GM06990 (cell line): ENCODE measurements at places on chromosomes 6 and 20.

DNA sequence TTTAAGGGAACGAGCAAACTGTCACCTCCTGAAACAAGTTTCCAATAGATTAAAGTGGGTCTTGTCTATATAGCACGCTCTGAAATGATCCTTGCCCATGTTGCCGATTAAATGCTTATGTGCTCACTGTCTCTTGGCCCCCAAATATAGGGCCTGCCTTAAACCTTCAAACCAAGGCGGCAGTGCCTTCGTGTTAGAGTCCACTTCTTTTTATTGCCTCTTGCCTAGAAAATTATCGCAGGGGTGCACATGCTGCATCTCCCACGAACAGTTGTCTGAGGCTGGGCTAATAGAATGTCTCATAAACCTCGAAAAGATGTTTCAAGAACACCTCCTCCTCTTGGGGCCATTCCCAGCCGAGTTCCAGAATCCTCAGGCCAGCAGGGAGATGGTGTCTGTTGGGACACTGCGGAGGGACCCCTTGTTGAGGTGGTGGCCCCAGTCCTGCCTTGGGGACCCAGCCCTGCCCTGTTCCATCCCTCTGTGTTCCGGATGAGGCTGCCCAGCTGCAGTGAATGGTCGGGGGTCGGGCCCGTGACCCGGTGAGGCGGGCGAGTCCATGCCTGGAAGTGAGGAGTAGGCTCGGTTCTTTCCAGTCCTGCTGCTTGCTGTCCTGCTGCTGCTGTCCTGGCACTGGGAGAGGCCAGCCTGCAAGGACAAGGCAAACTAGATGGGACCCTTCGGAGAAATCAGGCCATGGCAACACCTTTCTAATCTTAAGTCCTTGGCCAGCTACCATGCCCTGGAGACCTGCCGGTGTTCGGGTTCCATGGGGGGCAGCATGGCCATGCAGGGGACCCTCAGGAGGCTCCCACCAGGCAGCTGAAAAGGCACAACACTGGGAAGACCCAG is 34.7 kb upstream of the SLCO4A1 start:
- no peak for DNase-seq

DNA sequence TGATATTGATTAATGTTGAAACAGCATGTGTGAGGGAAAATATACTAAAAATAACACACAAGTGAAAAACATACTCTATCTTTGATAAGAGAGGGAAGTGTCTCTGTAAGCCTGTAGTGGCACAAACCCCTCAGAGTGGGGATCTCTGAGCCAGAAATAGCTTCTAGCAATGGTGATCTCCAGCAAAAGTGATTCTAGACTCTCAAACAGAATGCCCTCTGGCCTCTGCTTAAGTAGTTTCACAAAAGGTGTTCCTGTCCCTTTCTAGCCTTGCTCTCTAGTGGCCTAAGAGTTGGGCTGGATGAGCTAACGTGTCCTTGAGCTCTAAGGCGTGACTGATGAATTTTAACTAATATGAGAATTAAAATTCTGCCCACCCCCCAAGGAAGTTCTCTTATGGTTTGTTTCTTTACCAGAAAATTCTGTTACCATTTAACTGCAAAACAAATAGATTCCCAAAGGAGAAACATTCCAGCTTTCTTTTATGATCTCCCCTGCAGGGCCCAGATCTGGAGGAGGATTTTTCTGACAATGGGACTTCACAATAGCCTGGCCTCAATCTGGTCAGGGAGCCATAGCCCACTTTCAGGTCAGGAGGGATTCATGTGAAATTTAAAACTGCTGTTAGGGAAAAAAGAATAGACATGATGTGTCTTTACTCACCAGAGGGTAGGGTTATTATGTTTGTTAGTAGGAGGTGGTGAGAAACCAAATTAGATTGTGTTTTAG is 182.5 kb upstream of the LAMP5 start:
- DNase-seq: no peak

GRCh38 chr20:12786276-12786675 is 222.5 kb upstream of the SPTLC3 start:
- no peak for DNase-seq

GRCh38 chr20:13288357-13288756 is 67.3 kb downstream of the ISM1 start:
- no peak for DNase-seq

GRCh38 chr6:25670208-25670607 is 18.2 kb downstream of the SCGN start:
- DNase-seq: no peak

GRCh38 chr6:130070792-130071191 is 52.4 kb downstream of the L3MBTL3 start:
- no peak for DNase-seq

- DNase-seq: peak; percentile 55
Observed at GRCh38 chr6:87879132-87879861, 168.3 kb upstream of the SPACA1 start.

DNA sequence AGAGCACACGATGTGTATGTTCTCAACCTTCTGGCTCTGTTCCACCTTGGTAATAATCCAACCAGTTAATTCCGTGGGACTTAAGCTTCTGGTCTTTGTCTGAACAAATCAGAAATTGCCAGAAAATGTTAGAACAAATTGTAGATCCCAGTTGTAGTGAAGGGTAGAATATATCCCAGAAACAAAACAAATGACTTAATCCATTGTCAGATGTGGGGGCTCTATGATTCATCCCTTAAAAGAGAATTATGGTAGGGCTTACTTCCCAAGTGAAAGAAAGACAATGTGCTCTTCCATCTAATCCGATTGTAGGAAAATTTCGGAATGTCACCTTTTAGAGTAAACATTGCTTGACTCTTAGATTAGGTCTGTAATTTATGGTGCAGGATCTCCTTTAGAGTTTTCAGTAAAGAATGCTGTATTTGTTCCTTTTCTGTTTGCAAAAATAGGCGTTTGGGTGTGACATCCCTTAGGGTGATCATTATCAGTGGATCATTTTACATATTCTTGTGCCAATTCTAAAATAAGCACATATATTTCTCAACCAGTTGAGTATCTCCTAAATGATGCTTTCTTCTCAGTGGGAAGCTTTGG is 234.5 kb upstream of the ZNF217 start:
- DNase-seq: no peak

- no peak for DNase-seq
Observed at GRCh38 chr6:41931792-41932191, 9.8 kb downstream of the CCND3 start.

DNA sequence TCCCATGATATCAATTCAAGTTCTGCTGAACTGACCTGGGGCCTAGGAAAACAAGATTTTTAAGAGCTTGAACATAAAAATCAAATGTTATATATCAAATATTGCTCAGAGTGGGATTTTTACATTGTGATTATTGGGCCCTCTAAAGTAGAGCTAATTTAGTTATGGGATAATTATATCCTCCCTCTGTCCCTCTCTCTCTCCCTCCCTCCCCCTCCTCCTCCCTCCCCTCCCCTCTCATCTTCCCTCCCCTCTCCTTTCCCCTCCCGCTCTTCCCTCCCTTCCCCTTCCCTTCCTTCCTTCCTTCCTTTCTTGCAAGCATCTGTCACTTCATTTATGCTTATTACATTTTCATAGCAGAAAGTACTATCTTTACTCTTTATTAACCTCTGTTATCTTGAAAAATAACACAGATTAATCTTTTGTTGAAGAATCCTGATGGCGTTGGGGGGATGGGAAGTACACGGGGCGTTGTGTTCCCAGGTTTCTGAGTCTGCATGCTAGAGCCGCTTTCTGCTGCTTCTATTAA is 32.8 kb downstream of the KIF25 start:
- no peak for DNase-seq

DNA sequence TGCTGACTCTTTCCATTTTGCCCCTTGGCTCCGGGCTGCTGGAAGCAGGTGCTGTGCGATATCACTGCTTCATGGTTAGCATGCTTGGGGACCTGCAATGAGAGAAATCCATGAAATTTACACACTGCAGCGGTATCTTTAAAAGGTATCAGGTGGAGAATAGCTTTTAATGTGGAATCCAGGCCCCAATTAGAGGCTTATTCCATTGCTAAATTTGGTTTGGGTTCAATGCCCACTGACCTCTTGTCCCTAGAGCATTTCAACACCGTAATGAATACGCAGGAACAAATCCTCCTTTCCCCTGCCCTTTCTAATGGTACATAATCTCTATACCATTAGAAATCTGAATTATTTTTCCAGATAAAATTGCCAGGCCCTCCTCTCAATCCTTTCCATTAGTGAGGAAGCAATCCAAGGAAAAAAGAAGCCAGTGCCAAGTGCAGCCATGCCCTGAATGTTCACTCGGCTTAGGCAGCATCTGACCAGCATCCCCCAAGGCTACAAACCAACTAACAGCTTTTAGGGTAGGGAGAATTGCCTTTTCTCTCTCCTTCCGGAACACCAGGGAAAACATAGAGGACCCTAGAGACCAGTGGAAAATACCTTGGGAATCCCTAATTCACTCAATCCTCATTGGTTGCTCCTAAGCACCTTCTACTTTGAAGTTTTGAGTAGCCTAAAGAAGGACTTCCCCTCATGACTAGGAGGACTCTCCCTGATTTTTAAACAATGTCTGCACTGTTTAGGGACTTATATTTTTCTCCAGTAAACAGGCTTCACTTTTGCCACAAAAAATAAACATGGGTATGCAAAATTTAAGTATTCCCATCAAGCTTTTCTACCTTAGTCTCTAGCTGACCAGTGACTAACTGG is 143.1 kb downstream of the QRSL1 start:
- no peak for DNase-seq

DNA sequence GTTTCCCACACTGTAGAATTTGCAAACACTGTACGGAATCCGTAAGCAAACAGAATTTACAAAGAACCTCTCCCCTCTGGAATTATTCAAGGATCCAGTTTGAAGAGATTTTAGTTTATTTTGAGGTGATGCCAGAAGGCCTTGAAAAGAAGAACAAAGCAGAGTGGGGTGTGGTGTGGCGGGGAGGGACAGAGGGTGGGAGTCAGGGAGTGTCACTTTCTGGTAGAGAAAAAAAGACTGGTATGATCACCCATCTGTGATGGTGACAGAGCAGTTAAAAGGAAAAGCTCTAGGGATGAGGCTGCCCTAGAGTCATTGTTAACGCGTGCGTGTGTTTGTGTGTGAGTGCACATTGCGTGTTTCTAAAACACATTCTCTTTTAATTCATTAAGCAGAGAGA is 97.0 kb upstream of the F13A1 start:
- DNase-seq: no peak

DNA sequence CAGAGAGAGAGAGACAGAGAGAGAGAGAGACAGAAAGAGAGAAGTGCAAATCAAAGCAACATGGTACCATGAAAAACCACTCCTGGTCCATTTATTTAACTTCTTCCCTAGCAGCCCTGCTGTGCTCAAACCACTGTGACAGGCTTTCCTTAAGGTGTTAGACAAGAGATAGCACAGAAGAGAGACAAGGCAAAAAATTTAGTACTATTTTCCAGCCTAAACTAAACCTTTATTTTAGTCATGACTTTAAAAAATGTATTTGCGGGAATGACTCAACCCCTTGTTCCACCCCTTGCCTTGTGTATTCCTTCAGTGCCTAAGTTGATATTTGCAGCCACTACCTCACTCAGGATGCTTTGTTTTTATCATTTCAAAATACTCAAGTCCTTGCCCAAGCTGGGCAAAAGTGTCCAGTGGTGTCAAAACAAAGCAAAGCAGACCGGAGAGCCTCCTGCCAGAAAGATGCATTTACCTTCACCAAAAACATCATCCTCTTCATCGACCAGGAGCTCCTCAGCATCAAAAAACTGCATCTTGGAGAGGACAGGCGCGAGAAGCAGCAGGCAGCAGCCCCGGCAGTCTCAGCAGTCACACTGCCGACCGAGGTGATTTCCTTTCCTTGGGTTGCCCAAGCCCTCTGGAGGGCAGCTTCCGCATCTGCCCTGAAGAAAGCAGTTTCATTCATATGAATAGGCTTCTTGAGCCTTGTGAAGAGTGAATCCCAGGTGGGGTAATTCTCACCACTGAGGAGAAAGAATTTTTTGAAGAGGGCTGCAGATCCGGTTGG is at the start of gene RIPOR2:
Gene RIPOR2, minus strand, starts transcription at position 595 of the 787 bp plus-strand sequence. Its CDS starts 62 bp downstream, at position 533.
- peak; percentile 58 for DNase-seq

- DNase-seq: no peak
Observed at GRCh38 chr20:47007826-47008655, 113.4 kb downstream of the EYA2 start.

GRCh38 chr6:71420095-71420692 is 131.6 kb downstream of the OGFRL1 start:
- DNase-seq: peak; percentile 6

- peak; percentile 36 for DNase-seq
Observed at GRCh38 chr6:26457806-26458688, at the start of gene BTN2A1. Gene BTN2A1 (plus strand): TSS chr6:26457955. CDS start chr6:26458637, 682 bp downstream.
